GM04504 (cell line): ENCODE measurements at places on chromosomes 6 and 20.

- DNase-seq, result no peak
These were observed 2.7 kb downstream of the PAQR8 start for GRCh38 chr6:52364480-52365166.

GRCh38 chr6:148596891-148597455, 149.9 kb upstream of the UST start:
- DNase-seq, result no peak

- no peak for DNase-seq
These were observed 38.7 kb downstream of the KAT14 start for GRCh38 chr20:18176318-18176785.

GRCh38 chr6:100230115-100230952, 234.4 kb downstream of the SIM1 start:
- no peak for DNase-seq

- DNase-seq, result no peak
These were observed 17.5 kb downstream of the ACSS1 start for GRCh38 chr20:25040438-25040831.

- no peak for DNase-seq
These were observed 59.9 kb upstream of the TINAG start for GRCh38 chr6:54248319-54248718.

DNA sequence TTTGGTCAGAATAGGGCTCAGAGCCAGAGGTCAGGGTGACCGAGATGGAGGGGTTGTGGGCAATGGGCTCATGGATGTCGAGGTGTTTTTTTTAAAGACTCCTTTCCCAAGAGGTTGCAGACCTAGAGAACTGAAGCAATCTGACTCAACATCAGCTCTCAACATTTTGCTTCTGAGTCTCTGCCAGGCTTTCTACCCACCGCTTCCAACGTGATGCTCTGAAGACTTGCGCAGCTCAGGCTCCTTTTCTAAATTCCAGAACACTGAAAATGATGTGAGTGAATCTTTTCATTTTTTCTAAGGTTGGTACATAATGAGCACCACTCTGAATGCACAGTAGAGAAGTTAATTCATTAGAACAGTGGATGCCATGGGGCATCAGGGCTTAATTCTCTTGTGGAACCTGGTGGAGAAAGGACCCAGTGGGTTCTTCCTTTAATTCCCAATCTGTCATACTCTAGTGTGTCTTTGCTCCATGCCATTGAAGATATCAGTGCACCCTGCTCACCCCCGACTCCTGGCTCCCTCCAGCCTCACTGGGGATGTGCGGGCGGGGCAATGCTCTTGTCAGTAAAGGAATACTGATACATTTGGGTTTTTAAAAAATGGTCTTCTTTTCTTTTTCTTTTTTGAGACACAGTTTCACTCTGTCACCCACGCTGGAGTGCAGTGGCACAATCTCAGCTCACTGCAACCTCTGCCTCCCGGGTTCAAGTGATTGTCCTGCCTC, 17.0 kb upstream of the KIF13A start:
- DNase-seq, result no peak

DNA sequence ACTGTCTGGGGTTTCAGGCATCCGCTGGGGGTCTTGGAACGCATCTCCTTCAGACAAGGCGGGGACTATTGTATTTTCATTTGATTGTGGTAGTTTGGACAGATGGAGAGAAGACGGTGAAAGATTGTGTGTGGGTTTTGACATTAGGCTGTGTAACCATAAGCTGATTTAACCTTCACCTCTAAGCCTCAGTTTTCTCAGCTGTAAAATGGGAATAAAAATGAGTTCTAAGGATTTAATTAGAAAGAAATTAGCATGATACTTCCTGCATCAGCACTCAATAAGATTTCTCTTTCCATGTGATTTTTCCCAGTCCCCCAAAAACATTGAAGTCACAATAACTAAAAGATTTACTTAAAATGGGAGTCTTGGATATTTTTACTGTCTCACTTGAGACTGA, 78.1 kb downstream of the CBFA2T2 start:
- DNase-seq, result no peak

- no peak for DNase-seq
These were observed 474.9 kb upstream of the JARID2 start for GRCh38 chr6:14771016-14771415.

- no peak for DNase-seq
These were observed 8.7 kb upstream of the OSER1 start for GRCh38 chr20:44219170-44219730.

DNA sequence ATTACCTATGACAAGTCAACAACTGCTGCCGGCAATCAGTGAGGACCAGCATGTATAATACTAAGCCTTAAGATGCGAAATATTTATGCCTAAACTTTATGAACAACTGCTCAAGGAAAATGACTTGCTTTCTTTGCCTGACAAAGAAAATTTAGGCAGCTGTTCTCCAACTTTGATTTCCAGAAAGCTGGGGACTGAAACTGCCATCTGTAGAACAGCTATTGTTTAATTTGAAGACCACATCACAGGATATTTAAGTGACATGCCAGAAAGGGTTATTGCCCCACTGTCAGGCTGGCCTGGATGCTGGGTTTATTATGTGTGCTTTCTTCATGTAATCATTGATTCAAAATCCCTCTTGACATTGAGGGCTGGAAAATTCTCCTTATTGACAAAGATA, 153.9 kb upstream of the ENPP5 start:
- DNase-seq, result no peak

GRCh38 chr6:115058414-115059211, 715.8 kb upstream of the HS3ST5 start:
- DNase-seq, result no peak

- DNase-seq, result no peak
These were observed 789 bp downstream of the CCND3 start for GRCh38 chr6:41940759-41941279.

GRCh38 chr6:45423111-45423823, 45.5 kb upstream of the SUPT3H start:
- no peak for DNase-seq

DNA sequence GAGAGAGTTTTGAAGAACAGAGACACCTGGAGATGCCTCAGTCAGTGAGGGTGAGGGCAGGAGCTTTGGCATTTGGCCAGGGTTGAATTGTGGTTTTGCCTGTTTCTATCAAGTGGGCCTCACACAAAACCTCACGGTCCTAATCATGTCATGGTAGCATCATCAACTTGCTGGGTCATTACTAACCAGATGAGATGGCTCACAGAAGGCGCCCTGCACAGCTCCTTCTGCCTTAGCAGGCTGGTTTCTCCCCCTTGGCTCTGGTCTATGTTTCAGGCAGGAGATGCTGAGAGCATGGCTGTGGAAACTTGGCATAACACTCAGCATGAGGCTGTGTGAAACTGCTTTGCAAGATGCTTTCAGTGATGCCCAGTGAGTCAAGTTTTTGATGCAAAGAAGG, 99.3 kb downstream of the LRRC1 start:
- no peak for DNase-seq

DNA sequence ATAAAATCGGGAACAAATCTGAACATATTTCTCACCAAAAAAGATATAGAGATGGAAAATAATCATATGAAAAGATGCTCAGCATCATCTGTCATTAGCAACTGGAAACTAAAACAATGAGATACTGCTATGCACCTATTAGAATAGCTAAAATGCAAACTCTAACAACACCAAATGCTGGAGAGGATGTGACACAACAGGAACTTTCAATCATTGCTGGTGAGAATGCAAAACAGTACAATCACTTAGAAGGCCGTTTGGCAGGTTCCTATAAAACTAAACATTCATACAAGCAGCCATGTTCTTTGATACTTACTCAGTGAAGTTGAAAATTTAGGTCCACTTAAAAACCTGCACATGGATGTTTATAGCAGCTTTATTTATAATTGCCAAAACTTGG, 67.0 kb downstream of the FAM50B start:
- DNase-seq, result no peak

GRCh38 chr20:21074605-21075336, 31.4 kb downstream of the LINC00237 start:
- DNase-seq, result no peak

DNA sequence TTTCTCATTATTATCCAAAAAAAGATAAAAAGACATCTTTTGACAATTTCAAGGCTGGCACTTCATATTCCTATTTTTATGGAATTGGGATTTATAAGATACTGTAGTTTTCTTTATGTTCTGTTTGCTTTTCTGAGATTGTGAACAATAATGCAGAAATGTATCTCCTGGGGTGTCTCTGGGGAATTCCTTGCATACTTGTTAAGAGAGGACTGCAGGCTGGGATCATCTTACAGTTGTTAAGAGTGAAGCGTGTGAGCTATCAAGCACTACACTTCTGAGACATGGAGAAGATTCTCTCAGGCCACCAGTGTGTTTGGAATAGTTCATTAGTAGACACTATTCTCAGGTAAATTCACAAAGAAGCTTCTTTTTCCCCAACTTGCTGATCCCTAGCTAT, 963.3 kb upstream of the GJE1 start:
- DNase-seq, result peak; percentile 53

DNA sequence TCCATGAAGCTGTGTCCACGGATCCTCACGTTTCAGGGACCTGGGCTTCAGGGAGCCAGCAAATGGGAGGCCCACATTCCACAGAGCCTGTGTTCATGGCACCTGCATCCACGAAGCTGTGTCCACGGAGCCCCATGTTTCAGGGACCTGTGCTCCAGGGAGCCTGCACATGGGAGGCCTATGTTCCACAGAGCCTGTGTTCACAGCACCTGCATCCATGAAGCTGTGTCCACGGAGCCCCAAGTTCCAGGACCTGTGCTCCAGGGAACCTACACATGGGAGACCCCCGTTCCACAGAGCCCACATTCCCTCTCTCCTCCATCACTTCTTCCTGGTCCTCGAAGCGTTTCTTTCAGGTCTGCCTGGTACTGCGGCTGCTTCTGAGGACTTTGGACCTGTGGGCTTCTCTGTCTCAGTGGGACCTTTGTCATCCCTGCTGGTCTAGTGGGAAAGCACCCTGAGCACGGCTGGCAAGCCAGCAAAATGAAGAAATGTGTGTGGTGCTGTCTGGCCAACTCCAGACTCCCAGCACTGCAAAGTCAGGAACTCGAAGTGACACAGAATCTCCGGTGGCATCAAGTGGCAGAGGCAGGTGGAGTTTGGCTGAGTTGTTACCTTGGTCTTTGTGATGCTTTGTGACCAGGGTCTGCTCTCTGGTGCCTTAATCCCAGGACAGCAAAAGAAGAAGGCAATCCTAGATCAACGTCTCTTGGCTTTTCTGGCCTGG, 245.9 kb downstream of the DLL1 start:
- no peak for DNase-seq

DNA sequence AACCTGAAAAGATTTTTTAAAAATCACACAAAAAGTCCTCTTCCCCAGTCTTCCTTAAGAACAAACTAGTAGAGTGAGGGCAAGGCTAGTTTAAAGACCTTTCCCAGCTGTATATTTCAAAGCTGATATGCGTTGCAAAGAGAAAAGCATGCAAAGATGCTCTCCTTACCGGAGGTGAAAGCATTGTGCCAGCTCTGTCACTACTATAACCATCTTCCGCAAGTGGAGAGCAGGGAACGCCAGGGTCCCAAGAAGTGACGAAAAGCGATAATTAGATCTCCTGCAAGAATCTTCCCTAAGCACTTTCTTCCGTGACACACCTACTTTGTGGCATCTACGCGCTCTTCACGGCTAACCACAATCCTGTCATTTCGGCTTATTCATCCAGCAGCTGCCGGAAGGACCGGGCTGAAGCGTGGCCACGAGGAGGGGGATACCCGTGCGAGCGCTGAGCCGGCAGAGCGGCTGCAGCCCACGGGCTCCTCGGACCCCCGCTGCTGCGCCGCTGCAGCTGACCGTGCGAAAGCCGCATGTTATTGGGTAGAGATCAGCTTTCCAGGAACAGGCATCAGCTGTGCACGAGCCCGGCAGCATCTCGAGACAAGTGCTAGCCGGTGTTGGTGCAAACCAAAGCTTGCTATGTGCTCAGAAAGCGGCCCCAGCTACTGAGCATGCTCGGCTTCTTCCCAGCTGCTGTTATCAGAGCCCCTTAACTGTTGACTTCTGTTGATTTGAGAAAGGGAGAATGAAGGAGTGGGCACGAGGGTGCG, 57.2 kb upstream of the ARHGAP18 start:
- no peak for DNase-seq

DNA sequence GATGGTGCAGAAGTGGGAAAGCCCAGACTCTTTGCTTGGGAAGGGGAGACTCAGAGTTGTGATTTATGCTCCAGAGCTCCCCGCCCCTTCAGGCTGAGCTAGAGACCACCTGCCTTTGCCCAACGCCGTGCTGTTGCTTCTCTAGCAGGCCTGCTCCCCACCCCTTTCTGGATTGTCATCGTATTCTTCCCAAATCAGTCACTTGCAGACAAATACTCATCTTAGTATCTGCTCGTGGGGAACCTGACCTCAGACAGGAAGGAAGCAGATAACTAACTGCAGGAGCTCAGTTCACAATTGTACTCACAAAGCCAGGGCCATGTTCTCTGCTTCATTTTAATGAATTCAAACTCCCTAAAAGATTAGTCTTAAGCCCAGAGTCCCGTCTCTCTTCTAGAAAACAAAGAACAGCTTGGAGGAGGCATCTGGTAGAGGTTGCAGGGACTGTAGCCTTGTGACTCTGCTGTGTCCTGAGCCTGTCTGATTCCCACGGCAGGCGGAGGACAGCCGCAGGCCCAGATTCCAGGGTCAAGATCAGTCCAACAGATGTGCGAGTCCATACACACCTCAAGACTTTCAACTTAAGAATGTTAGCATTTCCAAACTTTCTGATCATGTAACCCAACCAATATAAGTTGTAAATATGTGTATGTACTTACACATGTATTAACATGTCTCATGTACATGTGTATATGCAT, 57.2 kb upstream of the GGTLC1 start:
- no peak for DNase-seq

GRCh38 chr6:125194941-125195340, 41.4 kb downstream of the TPD52L1 start:
- no peak for DNase-seq

GRCh38 chr6:140867336-140867735, 1265.4 kb upstream of the GJE1 start:
- DNase-seq, result no peak

DNA sequence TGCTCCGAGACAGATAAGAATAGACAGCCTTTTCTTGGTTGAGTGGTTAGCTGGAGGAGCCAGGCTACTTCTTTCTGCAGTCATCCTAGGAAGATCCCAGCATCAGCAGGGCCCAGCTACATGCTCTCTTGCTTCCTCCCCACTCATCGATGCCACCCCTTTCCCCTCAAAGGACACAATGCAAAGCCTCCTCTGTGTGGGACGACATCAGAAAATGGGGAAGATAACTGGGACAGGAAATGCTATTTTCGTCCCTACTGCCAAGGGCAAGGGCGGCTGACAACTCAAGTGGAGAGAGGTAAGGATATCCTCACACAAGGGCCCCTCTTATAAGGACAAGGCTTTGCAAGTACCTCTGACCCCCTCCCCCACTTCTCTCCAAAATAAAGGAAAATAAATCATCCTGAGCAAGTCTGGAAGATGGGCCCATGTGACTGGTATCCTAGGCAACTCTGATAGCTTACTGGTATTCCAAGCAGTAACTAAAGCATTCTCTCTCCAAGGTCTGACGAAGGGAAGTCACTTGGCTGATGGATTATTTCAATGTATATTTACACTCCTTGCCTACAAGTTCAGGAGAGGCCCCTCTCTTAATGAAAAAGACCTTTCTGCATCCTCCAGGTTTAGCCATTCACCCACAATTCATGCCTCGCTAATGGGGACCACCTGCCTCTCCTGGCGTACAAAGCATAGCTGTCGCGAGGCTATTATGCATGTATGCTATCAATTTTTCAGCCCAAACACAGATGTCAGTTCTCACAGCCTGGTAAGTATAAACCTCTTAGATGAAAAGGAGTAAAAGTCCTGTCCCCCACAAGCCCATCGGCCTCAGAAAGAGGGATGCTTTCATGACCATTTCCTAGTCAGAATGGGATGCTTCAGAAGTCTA, 11.3 kb downstream of the ELMO2 start:
- no peak for DNase-seq

- no peak for DNase-seq
These were observed 132.1 kb downstream of the MRPL14 start for GRCh38 chr6:43995137-43995536.
